Astrocyte of the cerebellum (primary cell): ENCODE measurements at places on chromosomes 5 and 9.
A peak's percentile ranks its signal among the peaks of the same experiment; 100 is the strongest.

GRCh38 chr9:119339056-119339455 lies 30.2 kb downstream of the BRINP1 start:
- DNase-seq = no peak

- no peak for DNase-seq
Observed at GRCh38 chr9:69121155-69122081, 52.7 kb upstream of the TJP2 start.

- DNase-seq = no peak
Observed at GRCh38 chr5:105581988-105582690, 2019.5 kb upstream of the NUDT12 start.

GRCh38 chr9:125172031-125172755 lies 17.4 kb downstream of the PPP6C start:
- no peak for DNase-seq

- no peak for DNase-seq
Observed at GRCh38 chr5:29099585-29099984, 2061.2 kb upstream of the CDH9 start.

DNA sequence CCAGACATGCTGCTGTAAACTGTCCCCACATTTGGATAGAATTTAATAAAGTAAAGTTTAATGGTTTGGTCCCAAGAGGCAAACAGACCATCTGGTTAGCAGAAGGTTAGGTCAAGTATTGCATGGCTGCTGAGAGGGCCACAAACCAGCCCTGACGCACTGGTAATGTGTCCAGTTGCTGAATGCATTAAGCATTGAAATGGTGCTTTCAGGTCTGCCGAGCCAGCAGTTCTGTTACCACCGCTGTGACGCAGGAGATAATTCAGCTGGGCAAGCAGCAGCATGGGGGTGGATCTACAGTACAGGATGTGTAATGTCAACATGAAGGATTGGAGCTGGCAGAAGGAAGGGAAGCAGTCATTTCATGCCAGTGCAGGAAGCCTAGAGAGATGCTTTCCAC lies 16.0 kb downstream of the ZNF462 start:
- DNase-seq = peak; percentile 88

DNA sequence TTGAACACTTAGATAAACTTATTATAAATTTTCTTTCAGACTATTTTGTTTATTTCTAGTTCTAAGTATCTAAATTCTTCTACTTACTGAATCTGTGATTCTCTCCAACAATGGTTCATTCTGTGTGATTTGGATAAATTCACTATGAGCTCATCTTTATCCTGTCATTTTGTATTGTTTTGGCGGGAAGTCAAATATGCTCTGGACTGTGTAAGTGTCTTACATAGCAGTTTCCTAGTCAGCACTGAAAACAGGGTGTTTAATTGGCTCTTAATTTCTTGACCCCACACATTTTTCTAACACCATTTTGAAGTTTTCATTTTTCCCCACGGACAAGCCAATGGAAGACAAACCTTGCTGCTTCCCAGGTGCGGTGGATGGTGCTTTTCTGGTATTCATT lies 207.0 kb upstream of the ACO1 start:
- DNase-seq = no peak

DNA sequence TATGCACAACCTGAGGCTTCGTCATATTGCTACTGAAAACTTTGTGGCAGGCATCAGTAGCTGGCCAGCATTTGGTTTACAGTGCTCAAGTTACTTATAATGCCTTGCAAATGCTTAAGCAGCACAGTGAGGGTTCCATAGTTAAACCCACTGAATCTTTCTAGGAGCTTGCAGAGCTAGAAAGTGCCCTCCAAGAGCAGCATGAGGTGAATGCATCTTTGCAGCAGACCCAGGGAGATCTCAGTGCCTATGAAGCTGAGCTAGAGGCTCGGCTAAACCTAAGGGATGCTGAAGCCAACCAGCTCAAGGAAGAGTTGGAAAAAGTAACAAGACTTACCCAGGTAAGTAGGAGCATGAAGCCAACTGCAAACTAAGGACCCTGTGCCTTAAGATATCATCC lies 60.9 kb downstream of the CNTRL start:
- DNase-seq = no peak

GRCh38 chr5:139666551-139666950 lies 18.4 kb downstream of the CXXC5 start:
- DNase-seq = no peak

DNA sequence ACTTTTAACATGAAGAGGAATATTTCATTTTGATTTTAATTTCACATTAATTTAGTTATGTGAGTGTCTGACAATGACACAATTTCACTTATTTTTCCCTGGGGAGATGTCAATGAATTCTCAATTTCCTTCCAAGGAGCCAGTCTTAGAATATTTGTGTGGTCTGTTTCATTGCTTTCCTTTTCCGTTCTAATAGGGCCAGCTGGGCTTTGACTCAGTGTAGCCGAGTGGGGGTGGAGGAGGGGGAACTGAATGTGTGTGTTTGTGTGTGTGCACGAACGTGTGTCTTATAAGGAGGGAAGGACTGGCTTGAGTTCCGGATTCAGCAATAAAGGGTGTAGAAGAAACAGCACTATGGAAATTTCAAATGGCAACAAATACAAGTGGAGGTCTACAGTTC lies 100.0 kb downstream of the BASP1 start:
- DNase-seq = no peak

GRCh38 chr9:79661279-79661678 lies 89.5 kb downstream of the TLE4 start:
- DNase-seq = no peak

DNA sequence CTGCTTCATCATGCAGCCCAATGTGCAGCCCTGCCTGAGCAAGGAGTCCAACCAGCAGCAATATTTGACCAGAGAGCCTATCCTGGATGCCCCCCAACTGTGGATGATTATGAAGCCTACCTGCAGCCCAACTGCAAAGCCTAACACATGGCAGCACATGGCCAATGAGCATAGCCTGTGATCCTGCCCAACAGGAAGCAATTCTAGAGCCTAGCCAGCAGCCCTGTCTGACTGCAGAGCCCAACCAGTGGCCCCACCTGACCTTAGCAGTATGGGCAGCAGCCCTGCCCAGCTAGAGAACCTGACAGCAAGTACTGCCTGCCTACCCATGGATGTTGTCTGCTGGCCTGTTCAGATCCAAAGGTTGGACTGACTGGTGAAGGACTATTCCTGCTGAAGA lies 97.3 kb upstream of the SH3GL2 start:
- no peak for DNase-seq

DNA sequence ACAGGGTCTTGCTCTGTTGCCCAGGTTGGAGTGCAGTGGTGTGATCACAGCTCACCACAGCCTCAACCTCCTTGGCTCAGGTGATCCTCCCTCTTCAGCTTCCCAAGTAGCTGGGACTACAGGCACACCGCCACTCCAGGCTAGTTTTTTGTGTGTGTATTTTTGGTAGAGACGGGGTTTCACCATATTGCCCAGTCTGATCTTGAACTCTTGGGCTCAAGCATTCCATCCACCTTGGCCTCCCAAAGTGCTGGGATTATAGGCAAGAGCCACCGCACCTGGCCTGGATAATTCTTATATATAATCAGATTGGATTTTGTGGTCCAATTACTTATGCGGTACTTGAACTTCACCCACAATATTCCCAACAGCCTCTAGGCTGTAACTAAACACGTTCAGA lies 19.8 kb downstream of the CCDC69 start:
- DNase-seq = no peak

GRCh38 chr5:167553511-167553910 lies 737.9 kb upstream of the WWC1 start:
- DNase-seq = no peak

DNA sequence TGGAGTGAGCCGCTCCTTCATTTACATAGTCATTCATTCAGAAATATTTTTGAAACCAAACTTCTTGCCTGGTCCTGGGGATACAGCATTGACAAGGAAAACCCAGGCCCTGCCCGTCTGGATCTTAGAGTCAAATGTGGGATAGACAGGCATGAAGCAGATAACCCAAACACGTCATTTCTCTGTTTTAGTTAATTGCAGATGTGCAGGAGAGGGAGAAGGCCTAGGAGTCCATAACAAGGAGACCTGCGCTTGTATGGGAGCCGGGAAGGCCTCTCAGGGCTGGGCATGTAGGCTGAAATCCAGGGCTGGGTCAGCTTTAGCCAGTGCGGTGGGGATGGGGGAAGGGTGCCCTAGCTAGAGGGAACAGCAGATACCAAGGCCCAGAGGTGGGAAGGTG lies 43.3 kb downstream of the PRRX2 start:
- no peak for DNase-seq

GRCh38 chr9:95816716-95817115 lies 58.8 kb upstream of the ERCC6L2 start:
- DNase-seq = no peak

- DNase-seq = no peak
Observed at GRCh38 chr5:97628807-97629206, 445.8 kb upstream of the RIOK2 start.

GRCh38 chr5:135487037-135487395 lies 34.9 kb upstream of the TIFAB start:
- DNase-seq = no peak

DNA sequence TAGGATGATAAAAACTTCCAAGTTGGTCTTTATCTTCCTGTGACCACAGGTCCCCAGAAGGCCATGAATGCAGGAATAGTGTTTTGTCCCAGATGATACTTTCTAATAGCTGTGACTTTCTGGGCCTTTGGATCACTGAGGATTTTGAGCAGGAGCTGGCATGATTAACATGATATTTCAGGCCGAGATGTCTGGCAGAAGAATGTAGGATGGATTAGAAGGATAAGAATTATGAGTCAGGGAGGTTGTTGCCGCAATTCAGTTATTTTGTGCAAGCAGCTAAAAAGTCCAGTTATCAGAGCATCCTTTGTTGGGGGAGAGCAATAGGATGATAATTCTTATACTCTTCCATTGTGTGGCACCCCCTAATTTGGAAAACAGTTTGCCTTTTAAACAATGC lies 189.7 kb downstream of the PSAT1 start:
- DNase-seq = no peak

- no peak for DNase-seq
Observed at GRCh38 chr5:132629230-132629944, 28.6 kb upstream of the IL13 start.

DNA sequence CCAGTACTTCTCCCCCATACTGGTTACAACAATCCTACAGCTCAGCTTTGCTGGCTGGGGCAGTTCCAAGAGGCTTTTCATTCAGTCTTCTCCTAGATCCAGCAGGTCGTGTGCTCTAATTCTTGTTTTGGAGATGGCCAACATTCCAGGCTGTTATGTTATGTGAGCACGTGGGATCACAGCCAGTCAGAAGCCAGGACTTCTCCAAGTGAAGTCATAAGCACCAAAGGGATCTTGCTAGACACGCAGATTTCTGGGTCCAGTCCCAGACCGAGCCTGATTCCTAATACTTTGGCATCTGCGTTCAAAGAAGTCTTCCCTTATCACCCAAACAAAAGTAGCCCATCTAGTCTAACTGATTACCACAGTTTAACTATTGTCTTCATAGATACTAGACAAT lies 1.4 kb upstream of the LARP1 start:
- DNase-seq = peak; percentile 91

DNA sequence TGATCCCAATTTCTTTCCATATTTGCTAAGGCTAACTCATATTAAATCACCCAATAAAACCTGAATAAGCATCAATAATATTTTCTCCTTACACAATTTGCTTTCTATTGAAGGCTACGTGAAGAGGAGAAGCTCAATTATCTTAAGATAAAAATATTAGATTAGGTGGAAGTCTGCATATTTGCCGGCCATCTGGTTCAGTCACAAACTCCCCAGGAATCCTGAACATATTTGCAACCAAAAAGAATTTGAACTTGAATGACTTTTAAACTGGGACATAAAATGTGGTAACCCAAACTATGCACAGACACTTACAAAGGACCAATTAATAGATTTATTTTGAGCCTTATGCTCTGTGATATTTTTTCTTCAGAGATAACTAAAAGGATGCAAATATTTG lies 92.3 kb downstream of the HAPLN1 start:
- DNase-seq = no peak

DNA sequence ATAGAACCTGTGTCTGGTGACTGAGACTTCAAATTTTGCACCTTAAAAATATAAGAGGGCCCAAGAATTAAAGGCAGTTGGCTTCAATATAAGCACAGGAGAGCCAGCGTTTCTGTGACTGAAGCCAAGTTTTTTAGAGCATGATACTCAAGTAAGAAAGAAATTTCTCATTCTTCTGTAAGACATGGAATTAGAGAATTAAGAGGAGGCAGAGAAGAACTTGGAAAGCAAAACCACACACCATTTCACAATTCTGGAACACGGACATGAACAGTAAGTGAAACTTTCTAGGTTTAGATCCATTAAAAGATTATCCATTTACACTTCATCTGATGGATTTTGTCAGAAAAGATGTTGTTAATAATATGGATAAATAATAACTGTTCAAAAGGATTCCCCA lies 8.9 kb upstream of the AGXT2 start:
- DNase-seq = no peak

DNA sequence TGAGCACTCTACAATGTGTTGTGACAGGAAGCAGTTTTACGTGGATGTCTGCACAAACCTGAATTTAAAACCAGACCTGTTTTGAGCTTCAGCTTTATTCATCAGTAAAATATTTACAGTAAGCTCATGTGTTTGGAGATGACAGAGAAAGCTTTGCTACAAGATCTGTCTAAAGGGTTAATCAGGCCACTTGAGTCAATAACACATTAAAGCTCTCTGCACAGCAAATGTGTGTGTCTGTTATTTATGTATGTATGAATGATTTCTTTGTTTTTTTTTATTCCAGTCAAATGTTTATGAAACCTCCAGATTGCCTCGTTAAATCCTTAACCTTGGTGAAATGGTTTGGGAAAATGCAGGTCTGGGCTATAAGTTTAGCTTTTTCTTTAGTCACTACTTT lies 77.3 kb upstream of the SREK1 start:
- no peak for DNase-seq

- DNase-seq = peak; percentile 33
Observed at GRCh38 chr5:56440871-56441740, 208.0 kb upstream of the ANKRD55 start.

DNA sequence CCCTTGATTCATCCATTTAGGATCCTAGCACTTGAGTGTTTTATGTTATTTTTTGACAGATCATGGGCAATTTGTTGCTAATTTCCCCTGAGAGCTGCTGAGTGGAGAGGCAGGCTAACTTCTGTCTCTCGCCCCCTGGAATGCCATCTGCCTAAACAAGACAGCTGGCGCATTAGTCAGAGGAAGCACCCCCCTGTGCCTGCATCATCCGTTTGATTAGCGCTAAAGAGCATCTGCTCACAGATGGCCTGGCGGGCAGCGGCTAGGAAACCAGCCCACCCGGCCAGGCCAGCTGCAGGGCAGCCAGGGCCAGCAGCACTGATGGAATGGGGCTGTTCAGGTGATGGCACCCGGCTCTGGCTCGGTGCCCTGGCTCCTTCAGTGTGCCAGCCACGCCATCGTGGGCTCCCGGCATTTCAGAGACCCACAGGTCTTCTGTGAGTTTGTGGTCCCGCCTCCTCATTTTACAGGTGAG lies 22.9 kb upstream of the ASS1 start:
- peak; percentile 60 for DNase-seq
